ENCODE measurements at places on chromosomes 6 and 20. TPM values are rescaled to one million over a fixed set of nuclear protein-coding genes. Genes with fewer than 3 reads are reported as not detected.

The ZNF391 gene
- total RNA-seq = 6.6 TPM

DNA sequence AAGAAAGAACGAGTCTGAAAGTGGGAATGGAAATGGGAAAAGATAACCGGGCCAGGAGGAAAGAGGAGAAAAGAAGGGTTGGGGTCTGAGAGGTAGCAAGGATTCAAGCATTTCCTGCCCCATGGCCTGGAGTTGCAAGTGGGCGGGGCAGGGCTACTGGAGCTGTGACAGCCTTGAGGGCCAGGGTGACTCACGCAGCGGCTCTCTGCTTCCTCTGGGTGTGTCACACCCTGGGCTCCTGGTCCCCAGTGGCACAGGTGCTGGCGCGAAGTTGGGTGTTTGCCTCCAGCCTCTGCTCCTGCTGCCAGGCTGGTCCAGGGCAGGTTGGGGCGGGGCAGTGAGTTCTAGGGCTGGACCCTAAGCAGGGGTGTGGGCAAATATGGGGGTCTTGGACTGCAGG is 3.3 kb upstream of the ULBP3 start:
- H3K4me1 ChIP-seq = peaks cover 24% of the 10 kb centered on the region
- H3K27ac ChIP-seq = no peak overlapping the region
- no peaks in the 10 kb centered on the region for H3K36me3 ChIP-seq

The CYP24A1 gene
- total RNA-seq = 0.47 TPM

GRCh38 chr20:37856932-37857660 is 45.8 kb upstream of the VSTM2L start:
- no peak overlapping the region for H3K4me3 ChIP-seq
- peaks cover 16% of the 10 kb centered on the region for H3K36me3 ChIP-seq
- H3K27me3 ChIP-seq = no peaks in the 10 kb centered on the region
- no peaks in the 10 kb centered on the region for H3K4me1 ChIP-seq
- DNase-seq = no peak

DNA sequence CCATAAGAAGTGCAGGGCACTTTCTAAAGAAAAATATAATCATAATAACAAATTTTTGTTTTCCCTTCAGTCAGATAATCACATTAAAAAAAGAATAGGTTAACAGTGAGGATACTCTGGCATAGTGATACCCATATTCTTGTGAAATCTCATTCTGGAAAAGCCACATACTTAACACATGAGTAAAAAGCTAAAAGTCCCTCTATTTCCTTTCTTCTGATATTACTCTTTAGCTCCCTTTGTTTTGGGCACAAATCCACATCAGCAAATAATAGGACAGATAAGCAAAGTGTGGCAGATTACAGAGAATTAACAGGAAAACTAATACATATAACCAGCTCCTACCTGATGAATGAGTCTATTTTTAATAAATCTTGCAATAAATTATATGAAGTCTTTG is 15.8 kb downstream of the SHPRH start:
- no peak overlapping the region for H3K27ac ChIP-seq
- peaks cover 4% of the 10 kb centered on the region for H3K4me1 ChIP-seq
- no peaks in the 10 kb centered on the region for H3K27me3 ChIP-seq
- no peak for DNase-seq
- H3K4me3 ChIP-seq = no peak overlapping the region
- H3K36me3 ChIP-seq = peaks cover 18% of the 10 kb centered on the region

The KIF25 gene
- not detected for total RNA-seq

The ANGPT4 gene
- total RNA-seq = not detected

DNA sequence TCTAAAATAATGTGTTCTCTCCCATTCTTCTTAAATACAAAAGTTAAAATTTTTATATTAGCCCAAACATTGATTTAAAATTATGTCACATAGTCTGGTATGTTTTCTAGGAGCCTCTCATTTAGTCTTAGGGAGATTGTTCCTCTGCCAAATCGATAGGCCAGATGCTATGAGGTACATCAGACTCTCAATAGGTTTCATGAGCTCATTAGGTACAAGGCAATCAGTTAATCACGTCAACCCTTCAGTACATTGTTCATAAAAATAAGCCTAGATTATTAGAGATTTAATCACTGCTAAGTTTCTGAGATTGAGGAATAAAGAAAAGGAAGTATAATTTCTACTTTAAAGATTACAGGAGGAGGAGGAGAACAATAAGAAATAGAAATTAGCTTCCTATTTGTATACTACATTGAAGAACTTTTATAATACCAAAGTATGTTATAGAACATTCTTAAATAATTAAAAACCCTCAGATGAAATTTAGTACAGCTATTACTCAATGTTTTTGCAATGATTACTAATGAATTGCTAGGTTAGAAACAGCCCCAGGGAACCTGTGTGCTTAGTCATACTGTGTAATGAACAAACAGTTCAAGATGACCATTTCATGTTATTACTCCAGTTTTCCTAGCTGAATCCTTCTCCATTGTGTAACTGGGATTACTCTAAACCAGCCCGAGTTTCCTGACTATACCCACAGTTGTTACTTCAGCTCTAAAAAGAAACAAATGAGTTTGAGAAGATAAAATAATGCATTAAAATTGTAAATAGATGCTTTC is 117.0 kb downstream of the BMP5 start:
- DNase-seq = no peak
- H3K36me3 ChIP-seq = no peaks in the 10 kb centered on the region
- H3K4me1 ChIP-seq = no peaks in the 10 kb centered on the region
- no peak overlapping the region for H3K4me3 ChIP-seq
- no peaks in the 10 kb centered on the region for H3K27me3 ChIP-seq
- no peak overlapping the region for H3K27ac ChIP-seq

DNA sequence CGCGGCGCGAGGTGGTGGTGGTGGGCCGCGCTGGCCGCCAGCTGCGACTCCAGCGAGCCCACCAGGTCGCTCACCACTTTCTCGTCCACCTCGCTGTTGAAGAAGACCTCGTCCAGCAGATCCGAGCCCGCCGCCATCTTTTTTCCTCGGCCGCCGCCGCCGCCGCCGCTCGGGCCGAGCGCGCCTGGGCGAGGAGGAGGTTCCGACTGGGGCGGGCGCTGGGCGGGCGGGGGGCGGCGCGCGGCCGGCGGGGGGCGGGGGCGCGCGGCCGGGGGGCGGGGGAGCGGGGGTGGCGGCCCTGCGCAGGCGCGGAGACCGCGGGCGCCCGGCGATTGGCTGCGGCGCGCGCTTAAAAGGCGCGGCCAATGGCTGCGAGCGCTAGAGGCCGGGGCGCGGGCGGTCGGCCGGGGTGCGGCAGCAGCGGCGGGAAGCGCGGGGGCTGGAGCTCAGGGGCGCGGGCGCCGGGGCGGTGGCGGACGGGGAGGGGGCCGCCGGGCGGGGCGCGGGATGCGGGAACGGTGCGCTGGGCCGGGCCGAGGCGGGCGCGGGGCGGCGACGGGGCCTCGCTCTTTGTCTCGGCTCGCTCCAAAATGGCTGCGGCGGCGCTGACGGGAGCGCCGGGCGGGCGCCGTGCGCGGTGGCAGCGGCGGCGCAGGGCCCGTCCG is at the start of gene TAF4:
TAF4 (minus strand) TSS at position 208 of the 665 bp plus-strand sequence; CDS start at position 137, 71 bp downstream.
- peak; percentile 84 for DNase-seq
- peak within 1 kb of the TSS; percentile 97 for H3K27ac ChIP-seq
- no peaks in the 10 kb centered on the region for H3K27me3 ChIP-seq

The HUS1B gene
- 1.6 TPM for total RNA-seq

GRCh38 chr20:37535443-37536132 is 7.9 kb upstream of the BLCAP start:
- no peak for DNase-seq
- no peaks in the 10 kb centered on the region for H3K36me3 ChIP-seq
- no peak overlapping the region for H3K4me3 ChIP-seq

The DUSP15 gene
- not detected for total RNA-seq

DNA sequence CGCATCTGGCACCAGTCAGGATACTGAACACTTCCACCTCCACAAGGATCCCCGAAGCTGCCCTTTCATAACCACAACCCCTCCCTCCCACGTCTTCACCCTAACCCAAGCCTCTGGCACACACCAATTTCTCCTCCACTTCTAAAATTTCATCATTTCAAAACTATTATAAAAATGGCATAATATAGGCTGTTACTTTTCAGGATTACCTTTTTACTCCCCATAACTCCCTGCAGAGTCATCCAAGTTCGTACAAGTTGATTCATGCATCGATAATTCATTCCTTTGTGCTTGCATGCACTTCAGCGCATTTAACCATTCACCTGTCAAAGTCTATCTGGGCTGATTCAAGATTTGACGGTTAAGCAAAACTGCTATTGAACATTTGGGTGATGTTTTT is 30.6 kb upstream of the LY86 start:
- no peak overlapping the region for H3K27ac ChIP-seq
- no peak for DNase-seq
- H3K27me3 ChIP-seq = no peaks in the 10 kb centered on the region
- no peaks in the 10 kb centered on the region for H3K4me1 ChIP-seq
- no peak overlapping the region for H3K4me3 ChIP-seq
- H3K36me3 ChIP-seq = no peaks in the 10 kb centered on the region

The NCOA5 gene
- 42.2 TPM for total RNA-seq

DNA sequence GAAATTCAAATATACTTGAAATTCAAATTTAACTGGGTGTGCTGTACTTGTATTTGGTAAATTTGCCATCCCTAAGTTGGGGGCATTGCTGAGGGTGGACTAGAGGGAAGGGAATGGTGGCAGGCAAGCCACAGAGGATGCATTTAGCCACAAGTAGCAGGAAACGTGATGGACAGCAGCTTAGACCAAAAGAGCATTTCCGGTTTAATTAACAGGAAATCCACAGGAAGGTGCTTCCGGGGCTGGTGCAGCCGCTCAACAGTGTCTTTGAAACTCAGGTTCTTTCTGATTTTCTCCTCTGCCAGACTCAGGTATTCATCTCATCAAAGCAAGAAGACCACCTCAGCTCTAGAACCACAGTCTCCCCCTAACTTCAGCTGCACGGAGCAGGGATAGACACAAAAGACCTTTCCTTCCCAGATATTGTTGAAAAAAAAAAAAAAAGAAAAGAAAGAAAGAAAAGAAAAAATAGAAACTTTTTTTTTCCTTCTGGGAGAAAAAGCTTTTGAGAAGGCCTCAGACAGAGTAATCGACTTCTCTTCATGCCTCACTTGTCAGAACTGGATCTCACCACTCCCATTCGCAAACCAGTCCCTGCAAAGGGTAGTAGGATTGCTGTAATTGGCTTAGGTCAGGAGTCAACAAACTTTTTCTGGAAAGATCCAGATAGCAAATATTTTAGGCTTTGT is 8.0 kb upstream of the BCAS1 start:
- H3K4me1 ChIP-seq = peaks cover 55% of the 10 kb centered on the region
- H3K27me3 ChIP-seq = no peaks in the 10 kb centered on the region
- no peaks in the 10 kb centered on the region for H3K36me3 ChIP-seq
- peak overlapping the region; percentile 89 for H3K27ac ChIP-seq

The B4GALT5 gene
- 6.0 TPM for total RNA-seq

GRCh38 chr6:136783495-136784270 is 8.6 kb downstream of the MAP3K5 start:
- peak overlapping the region; percentile 72 for H3K27ac ChIP-seq
- H3K27me3 ChIP-seq = no peaks in the 10 kb centered on the region
- H3K36me3 ChIP-seq = no peaks in the 10 kb centered on the region
- H3K4me1 ChIP-seq = peaks cover 57% of the 10 kb centered on the region

- DNase-seq = no peak
- H3K27me3 ChIP-seq = no peaks in the 10 kb centered on the region
- no peak overlapping the region for H3K4me3 ChIP-seq
- peaks cover 62% of the 10 kb centered on the region for H3K36me3 ChIP-seq
Measured at GRCh38 chr6:89162047-89162371, 16.2 kb downstream of the PM20D2 start.

- DNase-seq = no peak
- no peaks in the 10 kb centered on the region for H3K36me3 ChIP-seq
- H3K4me3 ChIP-seq = no peak overlapping the region
- no peak overlapping the region for H3K27ac ChIP-seq
- no peaks in the 10 kb centered on the region for H3K4me1 ChIP-seq
Measured at GRCh38 chr20:24227600-24227999, 239.0 kb upstream of the GGTLC1 start.

DNA sequence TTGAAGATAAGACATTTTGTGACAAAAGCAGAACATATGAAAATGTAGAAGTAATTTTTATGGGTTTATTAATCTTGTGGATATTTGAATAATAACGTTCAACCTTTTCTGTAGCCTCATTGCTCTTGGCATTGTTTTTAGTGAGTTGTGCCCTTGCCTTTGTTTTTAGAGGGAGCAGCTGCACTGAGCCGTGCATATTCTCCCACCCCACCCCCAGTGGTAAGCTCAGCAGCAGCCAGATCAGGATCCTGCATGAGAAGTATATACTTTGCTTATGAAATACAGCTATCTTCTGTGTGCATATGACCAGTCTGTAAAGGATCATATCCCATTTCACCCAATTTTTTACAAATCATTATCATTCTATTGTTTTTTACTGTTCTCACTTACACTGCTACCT is 184.2 kb downstream of the COL9A1 start:
- H3K36me3 ChIP-seq = no peaks in the 10 kb centered on the region
- no peaks in the 10 kb centered on the region for H3K4me1 ChIP-seq
- no peak overlapping the region for H3K27ac ChIP-seq
- H3K4me3 ChIP-seq = no peak overlapping the region

GRCh38 chr20:61433816-61434215 is 181.8 kb downstream of the CDH4 start:
- no peak for DNase-seq
- H3K27ac ChIP-seq = no peak overlapping the region
- H3K4me1 ChIP-seq = peaks cover 5% of the 10 kb centered on the region
- peaks cover 4% of the 10 kb centered on the region for H3K27me3 ChIP-seq
- no peak overlapping the region for H3K4me3 ChIP-seq
- no peaks in the 10 kb centered on the region for H3K36me3 ChIP-seq

- no peaks in the 10 kb centered on the region for H3K27me3 ChIP-seq
- no peak for DNase-seq
- no peaks in the 10 kb centered on the region for H3K36me3 ChIP-seq
- H3K27ac ChIP-seq = no peak overlapping the region
- H3K4me3 ChIP-seq = no peak overlapping the region
Measured at GRCh38 chr6:259316-259715, 33.0 kb upstream of the DUSP22 start.

The PKIG gene
- 9.0 TPM for total RNA-seq

- H3K4me3 ChIP-seq = no peak overlapping the region
- H3K4me1 ChIP-seq = peaks cover 4% of the 10 kb centered on the region
- no peak overlapping the region for H3K27ac ChIP-seq
Measured at GRCh38 chr20:44091026-44091425, 96.0 kb downstream of the JPH2 start.

The SOBP gene
- 1.4 TPM for total RNA-seq

DNA sequence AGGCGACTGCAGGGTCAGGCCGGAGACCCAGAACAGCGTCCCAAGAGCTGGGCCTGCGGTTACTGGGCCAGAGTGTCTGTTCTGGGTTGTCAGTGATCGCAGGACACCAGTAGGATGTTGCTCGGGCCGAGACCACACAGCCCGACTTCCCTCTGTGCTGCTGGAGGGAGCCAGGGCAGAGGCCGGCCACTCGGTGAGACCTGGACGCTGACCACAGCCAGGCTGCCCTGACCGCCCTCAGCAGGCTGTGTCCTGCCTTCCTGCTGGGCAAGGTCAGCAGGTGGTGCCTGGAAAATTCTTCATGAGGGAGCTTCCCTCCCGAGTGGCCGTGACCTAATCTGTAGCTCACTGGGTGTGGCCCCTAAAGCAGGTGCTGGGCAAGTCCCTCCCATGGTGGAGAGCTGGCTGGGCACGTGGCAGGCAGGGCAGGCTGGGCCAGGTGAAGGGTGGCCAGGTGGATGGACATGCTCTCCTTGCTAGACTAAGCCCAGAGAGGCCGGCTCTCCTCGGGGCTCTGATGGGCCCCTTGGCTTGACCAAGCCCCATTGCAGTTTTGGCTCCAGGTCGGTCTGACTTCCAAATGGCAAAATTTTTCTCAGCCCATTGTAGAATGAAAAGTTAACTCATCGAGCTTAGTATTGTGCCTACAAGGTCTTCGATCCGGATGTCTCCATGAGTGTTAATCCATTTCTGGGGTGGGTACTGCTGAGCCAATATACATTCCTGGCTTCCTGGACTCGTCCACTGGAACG is 1.9 kb downstream of the SLCO4A1 start:
- peaks cover 12% of the 10 kb centered on the region for H3K4me1 ChIP-seq
- H3K36me3 ChIP-seq = no peaks in the 10 kb centered on the region
- no peak for DNase-seq
- H3K27me3 ChIP-seq = peaks cover 2% of the 10 kb centered on the region
- H3K27ac ChIP-seq = no peak overlapping the region
- H3K4me3 ChIP-seq = no peak overlapping the region
